Smooth muscle cell of the brain vasculature (primary cell): ENCODE measurements at places on chromosomes 3 and 15.

DNA sequence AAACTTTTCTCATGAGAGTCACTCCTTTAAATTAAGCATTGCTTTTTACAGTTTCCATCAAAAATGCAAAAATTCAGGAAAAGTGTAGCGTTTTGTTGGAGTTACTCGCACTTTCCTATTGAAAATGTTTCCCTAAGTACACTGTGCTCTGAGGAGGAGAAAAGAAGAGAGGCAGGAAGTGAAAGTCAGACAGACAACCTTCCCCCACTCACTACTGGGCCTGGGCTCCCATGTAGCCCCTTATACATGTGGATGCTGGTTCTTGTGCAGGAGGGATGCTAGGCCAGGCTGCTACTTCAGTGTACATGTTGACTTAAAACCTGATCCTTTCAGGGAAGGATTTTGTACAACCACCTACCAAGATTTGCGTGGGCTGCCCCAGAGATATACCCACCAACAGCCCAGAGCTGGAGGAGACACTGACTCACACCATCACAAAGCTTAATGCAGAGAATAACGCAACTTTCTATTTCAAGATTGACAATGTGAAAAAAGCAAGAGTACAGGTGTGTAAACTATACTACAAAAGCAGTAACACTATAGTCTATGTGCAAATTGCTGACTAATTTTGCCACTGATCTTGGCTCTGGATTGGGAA, 15.1 kb downstream of the KNG1 start:
- no peak for DNase-seq

- DNase-seq: no peak
Observed at GRCh38 chr3:190120269-190121060, at the start of gene P3H2. P3H2 (minus strand) TSS chr3:190120897; CDS start chr3:190120731, 166 bp downstream.

DNA sequence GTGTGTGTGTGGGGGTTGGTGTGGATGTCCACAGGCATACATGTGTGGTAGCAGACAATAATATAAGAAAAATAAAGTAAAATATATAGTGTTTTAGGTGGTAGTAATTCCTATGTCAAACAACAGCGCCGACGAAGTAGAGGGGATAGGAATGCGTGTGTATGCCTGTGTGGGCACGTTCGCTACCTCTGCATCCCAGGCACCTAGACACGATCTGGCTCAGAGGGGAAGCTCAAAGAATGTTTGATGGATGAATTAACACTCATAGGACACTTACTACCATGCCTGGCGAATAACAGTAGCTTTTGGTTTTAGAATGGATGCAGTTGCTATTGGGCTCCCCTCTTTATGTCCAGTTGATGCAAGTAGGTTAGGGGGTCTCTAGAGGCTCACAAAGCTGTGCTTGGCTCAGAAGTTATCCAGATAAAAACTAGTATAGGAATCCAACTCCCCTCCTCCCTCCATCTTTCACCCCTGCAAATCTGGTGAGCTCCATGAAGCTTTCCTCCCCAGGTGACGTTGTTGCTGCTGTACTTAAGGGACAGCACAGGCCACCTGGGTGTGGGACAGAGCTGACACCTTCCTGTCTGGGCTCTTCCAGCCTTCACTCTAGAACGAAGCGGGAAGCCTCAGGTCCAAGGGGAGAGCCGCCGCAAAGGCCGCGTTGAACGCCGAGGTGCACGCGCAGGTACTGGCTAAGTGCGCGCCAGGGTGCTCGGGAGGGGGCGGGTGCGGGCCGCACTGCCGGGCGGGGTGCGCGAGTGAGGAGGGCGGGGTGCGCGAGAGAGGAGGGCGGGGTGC, 192.6 kb upstream of the LYSMD4 start:
- no peak for DNase-seq

- DNase-seq: no peak
Observed at GRCh38 chr3:86176445-86176784, 814.5 kb downstream of the VGLL3 start.

- no peak for DNase-seq
Observed at GRCh38 chr3:51710631-51711351, 3.9 kb downstream of the GRM2 start.

- DNase-seq: no peak
Observed at GRCh38 chr3:171835613-171836012, 7.5 kb upstream of the TMEM212 start.

- DNase-seq: no peak
Observed at GRCh38 chr15:68644996-68645395, 66.2 kb downstream of the CORO2B start.

GRCh38 chr15:66220601-66221000, 32.9 kb downstream of the MEGF11 start:
- no peak for DNase-seq

DNA sequence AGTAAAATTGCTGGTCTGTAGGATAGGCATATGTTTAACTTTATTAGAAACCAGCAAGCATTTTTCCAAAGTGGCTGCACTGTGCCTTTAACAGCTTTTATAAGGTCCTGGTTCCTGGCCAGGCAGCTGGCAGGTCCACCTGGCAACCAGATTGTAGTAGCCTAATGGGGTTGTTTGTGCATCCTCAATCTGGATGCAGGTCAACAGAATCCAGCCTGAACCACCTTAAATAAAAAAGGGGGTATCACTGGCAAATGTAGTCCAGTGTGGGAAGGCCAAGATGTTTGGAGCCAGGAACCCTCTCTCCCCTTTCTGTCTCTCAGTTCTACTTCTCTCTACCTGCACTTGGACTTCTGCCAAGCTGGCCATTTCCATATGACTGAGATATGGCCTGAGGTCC, 200.3 kb downstream of the ZNF621 start:
- DNase-seq: no peak

DNA sequence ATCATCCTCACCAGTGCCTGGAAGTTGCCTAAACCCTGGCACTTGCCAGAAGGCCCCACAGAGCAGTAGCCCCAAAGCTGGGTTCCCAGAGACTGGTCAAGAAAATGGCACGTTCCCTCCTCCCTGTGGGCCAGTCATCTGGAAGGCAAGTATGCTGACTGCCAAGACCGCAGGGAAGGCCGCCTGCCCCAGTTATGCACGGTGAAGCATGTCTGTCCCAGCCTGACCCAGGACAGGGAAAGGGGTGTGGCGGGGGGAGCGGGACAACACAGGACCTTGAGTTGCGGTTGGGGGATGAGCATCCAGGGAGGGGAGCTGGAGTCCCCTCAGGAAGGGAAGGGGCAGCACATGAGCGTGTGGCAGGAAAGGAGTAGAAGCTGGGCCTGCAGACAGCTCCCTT, 33.0 kb downstream of the RBPMS2 start:
- no peak for DNase-seq

DNA sequence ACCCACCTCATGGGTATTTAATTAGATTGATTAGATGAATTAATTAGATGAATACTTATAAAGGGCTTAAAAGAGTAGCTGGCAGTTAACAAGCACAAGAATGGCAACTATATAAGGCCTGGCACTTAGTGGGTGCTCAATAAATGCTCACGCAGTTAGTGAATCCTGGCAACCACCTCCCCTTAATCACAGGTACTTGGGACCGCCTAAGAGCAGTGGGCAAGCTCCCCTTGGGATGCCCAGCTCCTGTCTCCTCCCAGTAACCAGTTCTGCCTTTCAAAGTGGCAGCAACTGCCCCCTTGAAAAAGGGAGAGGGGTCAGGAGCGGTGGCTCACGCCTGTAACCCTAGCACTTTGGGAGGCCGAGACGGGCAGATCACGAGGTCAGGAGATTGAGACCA, 4.6 kb downstream of the LYZL4 start:
- DNase-seq: no peak

- no peak for DNase-seq
Observed at GRCh38 chr15:64894395-64895056, 17.2 kb upstream of the ANKDD1A start.

DNA sequence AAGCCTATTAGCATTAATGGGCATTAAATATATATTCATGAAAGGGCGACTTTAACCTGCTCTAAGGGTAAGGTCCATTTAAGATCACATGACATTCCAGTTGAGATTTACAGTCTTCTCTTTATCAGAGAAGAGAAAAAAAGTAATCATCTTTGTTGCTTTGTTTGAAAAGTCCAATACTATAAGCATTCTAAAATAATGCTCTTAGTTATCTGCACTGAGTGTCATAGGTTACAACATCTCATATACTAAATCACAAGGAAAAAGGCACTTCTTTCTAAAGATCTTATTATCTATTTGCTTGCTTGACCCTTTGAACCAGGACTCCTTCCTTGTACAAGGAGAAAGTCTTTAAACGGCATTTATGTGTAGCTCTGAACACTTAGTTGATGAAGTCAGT, 1.4 kb downstream of the TMEM207 start:
- DNase-seq: no peak

DNA sequence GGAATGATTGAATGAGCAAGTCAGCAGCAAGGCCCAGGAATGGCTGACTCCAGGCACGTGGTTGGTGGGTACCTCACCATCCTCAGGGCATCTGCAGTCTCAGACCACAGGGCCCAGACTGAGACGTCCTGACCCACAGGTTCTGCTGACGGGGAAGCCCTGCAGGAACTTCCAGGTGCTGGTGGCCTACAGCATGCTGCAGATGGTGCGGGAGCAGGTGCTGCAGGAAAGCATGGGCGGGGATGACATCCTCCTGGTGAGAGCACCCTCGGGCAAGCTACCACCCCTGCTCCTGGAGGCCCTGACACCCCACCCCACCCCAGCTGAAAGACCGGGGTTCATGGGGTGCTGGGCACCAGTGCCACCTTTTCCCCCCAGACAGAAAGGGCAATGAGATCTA, 14.1 kb downstream of the TBC1D21 start:
- no peak for DNase-seq

- DNase-seq: no peak
Observed at GRCh38 chr15:36365963-36366362, 213.5 kb upstream of the CDIN1 start.

GRCh38 chr3:37591116-37591781, 270.4 kb upstream of the CTDSPL start:
- DNase-seq: no peak

DNA sequence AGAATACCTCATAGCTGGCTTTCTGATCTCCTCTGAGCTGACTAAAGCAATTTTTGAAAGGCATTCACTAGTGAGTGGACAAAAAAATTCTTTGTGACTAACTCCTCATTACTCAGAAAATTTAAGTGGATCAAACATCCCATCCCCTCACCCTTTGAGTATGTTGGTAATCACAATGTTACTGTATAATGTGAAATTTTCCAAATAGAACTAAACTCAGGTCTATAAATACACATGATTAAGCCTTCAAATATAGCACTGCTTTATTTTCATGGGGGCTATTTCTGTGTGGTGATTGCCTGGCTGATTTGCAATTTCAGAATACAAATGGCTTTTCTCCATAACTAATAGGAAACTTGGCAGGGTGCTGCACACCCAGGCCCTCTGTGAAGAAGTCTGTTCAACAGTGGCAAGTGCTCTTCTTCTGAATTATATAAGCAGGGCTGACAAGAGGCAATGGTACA, 45.9 kb upstream of the ACTC1 start:
- no peak for DNase-seq

DNA sequence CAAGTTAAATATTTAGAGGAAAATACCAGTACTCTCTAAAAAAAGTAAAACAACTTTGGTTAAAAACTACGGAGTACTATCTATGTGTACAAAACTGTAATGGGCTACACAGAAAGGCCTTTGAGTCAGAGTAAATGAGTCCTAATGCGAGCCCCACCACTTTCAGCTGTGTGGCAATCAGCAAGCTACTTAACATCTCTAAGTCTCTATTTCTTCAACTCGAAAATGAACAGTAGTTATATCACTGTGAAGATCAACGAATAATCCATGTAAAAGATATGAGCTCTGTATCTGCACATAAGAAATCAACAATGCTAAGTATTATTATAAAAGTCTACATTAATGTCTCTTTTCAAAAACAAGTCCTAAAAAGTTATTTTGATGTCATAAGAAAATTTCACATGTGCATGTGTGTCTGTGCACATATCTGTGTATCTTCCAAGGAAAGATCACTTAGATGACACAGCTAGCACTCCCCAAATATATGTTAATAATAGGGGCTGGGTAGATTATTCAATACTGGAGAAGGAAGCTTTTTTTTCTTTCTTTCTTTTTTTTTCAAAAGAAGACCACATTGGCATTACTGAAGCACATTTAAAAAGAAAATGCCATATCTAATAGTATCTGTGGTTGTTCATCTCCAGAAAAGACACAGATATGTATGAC, 58.8 kb downstream of the TBC1D5 start:
- DNase-seq: no peak

DNA sequence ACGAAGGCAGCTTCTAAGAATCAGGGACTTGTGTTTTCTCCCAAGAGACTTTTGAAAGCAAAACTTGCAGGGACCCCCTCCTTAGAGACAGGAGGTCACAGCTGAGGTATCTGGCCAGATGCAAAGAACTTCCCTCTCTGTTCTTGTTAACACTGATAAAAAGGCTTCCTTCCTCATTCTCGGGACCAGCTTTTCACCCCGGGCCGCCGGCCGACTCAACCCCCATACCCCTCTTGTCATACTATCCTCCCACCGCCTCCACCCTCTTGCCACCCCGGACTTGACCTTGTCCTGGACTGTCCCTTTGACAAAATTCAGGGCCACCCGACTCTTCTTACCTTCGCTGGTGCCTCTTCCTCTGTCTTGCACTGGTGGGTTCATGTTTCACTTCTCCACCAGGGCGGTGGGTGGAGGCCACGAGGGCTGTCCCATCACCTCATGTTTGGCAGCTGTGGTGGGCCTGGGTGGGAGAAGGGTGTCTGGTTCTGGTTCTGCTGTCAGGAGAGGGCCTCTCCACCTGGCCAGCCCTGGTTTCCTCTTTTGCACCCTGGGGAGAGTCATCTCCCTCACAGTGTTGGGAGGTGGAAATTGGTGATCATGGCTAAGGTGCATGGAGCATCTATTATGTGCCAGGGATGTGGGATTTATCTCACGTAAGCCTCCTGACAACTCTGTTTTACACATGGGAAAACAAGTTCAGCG, 32.5 kb downstream of the BHLHE40 start:
- no peak for DNase-seq

DNA sequence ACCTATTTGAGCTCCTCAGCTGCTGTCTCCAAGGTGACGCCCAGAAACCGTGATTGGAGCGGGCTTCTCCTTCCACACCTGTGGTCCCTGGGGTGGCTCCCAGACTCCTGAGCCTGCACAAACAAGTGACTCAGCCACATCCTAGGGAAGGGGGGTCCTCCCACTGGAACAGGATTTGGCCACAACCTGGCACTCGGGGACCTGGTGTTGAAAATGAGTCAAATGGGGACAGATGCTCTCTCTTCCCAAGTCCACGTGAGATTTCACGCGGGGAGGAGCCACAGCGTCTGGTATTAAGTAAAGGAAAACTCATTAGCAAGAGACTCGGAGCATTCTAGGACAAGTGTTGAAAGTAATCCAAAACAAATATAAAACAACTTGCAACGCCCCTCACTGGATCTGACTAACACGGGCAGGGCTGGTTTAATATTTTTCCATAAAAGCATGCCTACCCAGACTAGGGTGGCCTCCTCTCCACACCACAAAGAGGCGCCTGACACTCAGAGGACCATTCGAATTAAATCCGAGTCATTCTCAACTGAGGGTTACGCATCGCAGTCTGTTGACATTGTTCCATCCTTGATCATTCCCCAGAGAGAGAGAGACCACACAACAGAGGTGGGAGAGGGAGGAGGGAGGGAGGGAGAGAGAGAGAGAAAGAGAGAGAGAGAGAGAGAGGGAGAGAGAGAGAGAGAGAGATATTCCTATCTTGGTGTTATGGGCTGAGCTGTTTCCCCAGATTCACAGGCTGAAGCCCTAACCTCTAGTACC, 74.4 kb downstream of the MGLL start:
- no peak for DNase-seq
